ENCODE measurements at places on chromosomes 2 and 18.
A peak's percentile ranks its signal among the peaks of the same experiment; 100 is the strongest.

DNA sequence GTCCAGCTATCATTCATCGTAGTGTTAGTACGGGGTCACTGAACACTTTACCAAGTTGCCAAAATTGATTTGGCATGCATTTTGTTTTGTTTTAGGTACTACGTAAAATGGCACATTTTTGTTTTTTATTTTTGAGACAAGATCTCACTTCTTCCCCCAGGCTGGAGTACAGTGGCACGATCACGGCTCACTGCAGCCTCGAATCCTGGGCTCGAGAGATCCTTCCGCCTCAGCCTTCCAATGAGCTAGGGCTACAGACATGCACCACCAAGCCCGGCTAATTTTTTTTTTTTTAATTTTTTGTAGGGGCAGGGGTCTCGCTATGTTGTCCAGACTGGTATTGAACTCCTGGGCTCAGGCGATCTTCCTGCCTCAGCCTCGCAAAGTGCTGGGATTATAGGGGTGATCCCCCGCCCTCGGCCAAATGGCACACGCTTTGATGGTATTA, 786 bp downstream of the TAF1B start:
- no peak for DNase-seq

DNA sequence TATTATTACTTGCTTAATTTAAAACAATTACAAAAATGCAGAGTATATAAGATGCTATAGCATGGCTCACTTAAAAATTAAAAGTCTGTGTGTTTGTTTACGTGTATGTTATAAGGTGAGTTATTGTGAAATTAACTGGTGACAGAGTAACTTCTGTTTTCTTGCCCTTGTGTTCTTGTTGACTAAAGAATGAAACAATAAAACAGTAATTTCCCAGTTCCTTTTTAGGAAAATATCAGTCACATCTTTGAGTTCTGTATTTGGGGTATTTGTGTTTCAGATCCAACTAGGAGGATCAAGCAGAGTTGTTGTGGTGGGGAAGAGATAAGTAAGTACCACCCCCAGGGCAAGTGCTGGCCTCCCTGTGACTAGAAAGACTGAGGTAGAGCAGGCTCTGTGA, 143.6 kb downstream of the CCDC148 start:
- no peak for DNase-seq

GRCh38 chr2:211879323-211879722, 659.3 kb downstream of the ERBB4 start:
- no peak for DNase-seq

DNA sequence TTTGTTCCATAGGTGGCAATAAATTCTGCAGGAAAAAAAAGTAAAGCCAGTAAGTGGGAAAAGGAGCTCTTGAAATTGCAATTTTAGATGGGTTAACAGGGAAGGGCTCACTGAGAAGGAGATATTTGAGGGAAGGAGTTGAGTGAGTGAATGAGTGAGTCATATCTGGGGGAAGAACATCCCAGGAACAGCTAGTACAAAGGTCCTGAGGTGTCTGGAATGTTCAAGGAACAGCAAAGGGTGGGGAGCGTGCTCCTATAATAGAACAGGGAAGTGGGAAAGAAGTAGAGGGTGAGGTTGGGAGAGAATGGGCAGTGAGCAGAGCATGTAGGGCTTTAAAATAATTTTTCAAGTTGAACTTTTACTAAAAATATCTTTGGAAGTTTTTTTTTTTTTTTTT, 68.0 kb upstream of the PSME4 start:
- DNase-seq, result no peak

DNA sequence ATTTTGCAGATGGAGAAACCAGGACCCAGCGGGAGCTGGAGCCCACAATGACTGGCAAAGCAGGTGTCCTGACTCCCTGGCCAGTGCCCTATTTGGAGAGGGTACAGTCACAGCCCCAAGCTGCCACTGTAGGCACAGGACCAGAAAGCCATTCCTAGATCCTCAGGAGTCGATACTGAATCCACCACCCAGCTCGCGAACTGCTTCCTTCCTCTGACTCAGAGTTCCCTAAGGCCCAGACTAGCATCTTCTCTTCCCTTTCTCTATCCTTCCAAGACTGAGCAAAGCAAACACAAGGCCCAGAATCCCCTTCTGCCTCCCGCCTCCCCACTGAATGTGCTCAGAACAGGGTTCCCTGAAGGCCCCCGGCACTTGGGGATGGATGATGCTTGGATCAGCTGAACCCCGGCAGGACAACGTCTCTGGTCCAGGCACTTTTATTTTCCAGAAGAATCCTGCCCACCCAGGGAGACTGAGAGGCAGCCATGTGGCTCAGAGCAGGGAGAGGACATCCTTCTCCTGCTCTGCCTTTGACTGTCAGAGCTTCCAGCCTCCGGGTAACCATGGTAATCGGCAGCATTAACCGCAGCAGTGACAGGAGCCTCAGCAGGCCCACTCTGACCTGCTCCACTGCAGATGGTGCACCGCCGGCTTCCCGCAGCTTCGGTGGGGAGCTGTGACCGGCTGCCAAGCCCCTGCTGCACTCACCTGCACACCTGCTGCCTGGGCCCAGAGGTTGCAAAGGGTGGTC, 34.8 kb upstream of the KLHL29 start:
- no peak for DNase-seq

DNA sequence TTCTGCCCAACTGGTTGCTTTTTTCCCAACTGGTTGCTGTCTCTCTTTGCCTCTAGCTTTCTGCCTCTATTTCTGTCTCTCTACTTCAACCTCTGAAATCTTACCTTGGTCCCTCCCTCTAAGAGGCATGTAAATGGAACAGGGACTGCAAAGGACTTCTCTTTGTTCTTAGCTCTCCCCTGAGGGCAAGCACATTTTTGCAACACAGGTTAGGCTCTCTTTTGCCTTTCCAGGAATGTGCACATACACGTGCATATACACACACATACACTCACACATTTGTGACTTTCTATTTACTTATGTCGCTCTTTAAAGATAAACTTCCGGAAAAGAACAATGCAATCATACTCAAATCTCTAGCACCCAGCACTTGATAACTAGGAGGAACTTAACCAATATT, 262.6 kb upstream of the DDX18 start:
- DNase-seq, result no peak

DNA sequence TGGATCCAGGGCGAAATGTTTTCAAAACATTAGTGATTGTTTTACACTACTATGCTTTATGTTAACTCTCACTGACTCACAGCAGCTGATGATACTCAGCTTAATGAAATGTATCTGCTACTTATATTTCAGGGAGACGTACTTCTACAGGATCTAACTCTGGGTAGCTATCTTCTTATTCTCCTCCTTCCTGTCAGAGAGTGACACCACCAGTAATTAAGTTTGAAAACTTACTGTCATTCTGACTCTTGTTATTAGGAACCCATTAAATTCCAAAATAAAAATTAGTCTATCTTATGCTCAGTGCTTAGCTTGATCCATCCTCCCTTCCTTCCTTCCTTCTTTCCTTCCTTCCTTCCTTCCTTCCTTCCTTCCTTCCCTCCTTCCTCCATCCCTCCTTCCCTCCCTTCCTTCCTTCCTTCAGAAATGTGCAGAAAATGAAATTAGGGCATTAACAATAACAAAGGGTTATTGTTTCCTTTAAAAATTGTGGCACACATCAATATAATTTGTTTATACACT, 441.1 kb downstream of the MEIS1 start:
- no peak for DNase-seq

DNA sequence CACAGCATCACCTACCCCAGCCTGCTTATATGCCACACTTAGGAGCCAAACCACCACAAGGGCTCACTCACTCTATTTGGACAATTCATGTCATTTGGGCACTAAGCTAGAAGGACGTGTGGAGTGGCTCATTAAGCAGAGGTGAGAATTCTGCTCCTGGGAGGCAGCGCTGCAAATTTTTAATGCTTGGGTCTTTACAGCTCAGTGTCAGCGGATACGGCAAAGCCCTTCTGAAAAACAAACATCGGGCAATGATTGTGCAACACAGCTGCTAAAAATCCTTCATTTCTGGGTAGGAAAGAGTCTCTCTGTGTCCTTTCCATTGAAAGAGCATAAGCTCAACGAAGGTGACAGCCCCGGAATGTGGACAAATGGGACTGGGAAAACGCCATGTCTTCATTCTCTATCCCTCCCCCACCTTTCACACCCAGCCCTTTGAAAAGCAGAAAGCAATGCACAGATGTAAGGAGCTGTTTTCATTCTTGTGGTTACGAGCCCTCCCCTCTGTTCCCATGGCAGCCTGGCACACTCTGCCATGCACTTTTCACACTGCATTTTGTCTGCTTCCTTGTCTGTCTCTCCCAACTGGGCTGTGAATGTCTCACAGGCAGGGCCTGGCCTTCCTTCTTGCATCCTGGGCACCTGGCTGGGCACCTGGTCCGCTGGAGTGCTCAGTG, 16.0 kb downstream of the TMEM177 start:
- peak; percentile 63 for DNase-seq

DNA sequence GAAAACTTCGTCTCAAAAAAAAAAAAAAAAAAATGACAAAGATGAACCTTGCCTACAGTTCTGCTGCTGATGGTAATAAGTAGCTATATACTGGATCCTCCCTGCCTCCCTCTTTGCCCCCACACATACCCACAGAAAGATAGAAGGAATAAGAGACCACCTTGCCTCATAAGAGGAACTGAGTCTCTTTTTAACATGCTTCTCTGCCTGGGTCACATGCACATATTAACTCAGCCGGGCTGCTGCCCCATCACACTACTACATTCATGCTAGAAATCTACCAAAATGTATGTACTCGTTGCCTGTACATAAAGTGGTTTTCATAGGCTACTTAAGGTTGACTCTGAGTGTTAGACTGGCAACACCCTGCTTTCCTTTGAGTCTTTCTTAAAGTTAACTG, 78.9 kb upstream of the B3GNT2 start:
- no peak for DNase-seq

DNA sequence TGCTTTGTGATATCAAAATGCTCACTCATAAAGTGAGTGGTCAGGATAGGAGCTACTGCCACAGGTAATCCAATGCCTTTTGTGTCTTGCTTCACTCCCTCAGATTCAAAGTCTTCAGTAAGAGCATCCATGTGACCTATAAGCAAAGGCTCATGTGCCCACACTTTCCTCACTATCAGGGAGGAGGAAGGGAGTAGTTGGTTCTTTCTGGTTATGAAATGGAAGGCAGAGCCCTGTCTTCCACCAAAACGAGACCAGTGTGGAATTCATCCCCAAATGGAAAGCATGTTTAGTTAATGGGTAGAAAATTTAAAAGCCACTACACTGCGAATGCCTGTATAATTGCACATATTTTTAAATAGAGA, 25.8 kb downstream of the IL1F10 start:
- no peak for DNase-seq
